Stimulated activated effector memory CD8-positive, alpha-beta T cell treated with anti-CD3 and anti-CD28 coated beads, Interleukin-12 subunit alpha, Interleukin-12 subunit beta, amount 100 ng/mL, for 72 hours (primary cell): ENCODE measurements at places on chromosomes 7 and 10.

GRCh38 chr10:95391164-95391563 is 100.4 kb upstream of the PDLIM1 start:
- DNase-seq = no peak

DNA sequence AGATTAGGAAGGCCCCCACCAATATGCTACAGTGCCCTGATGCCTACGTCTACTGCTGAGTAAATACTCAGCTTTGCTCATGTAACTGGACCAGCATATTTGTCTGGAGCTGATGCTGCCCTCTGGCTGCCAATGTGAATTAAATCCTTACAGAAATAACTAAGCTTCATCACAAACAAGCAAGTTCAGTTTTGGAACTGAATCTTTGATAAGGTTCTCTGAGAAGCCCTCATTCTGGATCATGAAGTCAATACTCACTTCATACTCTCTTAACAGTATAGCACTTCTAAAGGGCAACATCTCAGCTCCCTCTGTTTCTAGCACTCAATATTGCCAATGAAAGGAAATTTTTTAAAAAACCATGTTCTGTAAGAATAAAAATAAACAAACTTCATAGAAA is 246.7 kb downstream of the ETV1 start:
- DNase-seq = no peak

DNA sequence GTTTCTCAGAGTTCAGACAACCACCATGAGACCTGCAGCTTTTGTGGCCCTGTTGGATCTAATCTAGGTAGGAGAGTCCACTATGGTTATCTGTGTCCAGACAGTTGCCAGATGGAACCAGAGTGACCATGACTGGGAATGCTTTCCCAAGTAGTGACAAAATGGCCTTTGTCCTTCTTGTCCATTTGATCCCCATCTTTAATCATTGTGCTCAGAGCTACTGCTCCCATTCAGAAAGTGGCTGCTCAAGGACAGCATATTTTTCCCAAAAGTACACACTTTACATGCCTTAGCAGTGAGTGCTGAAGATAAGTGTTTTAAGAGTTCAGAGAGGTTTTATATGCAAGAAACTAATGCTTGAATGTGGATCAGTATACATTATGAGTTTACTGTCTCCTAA is 5.4 kb upstream of the ACSM6 start:
- no peak for DNase-seq

- DNase-seq = peak; percentile 80
Observed at GRCh38 chr10:124417895-124418725, 613 bp downstream of the OAT start.

DNA sequence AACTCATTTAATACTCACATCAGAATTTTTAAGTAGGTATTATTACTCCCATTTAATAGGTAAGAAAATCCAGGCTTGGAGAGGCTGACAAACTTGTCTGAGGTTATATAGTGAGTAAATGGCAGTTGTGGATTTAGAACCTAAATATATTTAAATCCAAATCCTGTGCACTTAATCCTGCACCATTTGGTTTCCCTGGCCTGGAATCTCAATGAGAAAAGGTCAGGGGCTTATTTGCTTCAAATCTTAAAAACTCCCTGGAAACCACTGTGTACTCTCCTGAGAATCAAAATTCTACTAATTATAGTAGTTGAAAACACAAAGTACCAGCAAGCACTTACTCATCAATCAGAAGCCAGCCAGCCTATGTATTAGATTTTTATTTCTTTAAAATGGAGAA is 97.7 kb downstream of the DNMBP start:
- no peak for DNase-seq

DNA sequence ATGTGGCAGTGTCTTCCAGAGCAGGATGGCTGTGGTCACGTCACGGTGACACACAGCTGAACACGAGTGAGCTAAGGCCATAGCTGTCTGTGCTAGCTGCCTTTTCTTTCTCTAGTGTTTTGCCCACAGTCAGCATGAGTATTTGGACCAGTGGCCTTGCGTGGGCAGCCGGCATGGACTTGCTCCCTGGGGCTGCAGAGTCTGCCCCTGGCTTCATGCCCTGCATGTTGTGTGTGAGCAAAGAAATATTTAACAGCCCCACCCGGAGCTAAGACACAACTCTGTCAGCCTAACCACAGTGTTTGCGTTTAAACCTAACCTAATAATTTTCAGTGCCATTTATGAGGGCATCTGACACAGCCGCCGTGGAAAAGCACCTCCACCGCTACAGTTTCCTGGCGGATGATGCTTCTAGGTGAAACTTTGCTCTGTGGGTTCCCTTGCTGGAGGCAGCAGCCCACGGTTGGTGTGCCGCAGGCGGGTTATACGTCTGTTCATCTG is 14.6 kb downstream of the CHST12 start:
- peak; percentile 81 for DNase-seq

DNA sequence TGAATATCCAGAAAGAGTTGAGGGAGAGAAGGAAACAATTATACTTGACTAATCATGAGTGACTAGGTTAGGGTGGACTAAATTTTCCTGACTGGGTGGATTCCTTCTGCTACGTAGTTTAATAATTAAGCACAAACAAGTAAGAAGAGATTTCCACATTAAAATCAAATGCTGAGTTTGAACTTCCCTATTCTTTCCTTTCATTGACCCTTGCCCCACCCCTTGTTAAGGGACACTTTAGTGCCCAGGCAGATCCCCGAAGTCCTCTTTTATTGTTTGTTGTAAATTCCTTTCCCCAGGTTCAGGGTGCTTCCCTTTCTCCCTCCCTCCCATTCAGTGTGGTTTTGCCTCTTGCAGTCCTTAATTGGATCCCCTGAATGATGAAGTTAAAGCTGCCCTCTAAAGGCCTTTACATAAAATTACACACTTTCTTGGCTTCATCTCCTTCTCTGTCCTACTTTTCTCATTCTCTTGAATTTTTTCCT is 8.8 kb upstream of the SPAM1 start:
- DNase-seq = no peak

DNA sequence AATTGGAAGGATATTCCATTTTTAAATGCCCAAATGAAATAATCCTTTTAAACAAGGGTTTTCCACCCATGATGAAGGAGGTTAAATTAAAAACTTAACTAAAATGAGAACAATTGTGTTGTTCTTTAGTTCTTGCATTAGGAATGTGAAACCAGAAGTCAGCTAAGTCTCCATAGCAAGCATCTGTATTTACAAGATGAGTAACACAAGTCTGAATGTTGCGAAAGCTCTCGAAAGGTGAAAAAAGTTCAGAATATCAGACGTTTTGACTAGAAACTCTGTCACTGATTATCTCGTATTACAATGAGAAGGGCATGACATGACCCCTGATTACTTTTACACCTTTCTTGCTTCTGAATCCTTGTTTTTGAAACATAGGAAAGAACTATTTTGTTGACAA is 149.6 kb downstream of the BICC1 start:
- DNase-seq = no peak

- DNase-seq = no peak
Observed at GRCh38 chr7:15352421-15353206, 209.2 kb downstream of the AGMO start.

DNA sequence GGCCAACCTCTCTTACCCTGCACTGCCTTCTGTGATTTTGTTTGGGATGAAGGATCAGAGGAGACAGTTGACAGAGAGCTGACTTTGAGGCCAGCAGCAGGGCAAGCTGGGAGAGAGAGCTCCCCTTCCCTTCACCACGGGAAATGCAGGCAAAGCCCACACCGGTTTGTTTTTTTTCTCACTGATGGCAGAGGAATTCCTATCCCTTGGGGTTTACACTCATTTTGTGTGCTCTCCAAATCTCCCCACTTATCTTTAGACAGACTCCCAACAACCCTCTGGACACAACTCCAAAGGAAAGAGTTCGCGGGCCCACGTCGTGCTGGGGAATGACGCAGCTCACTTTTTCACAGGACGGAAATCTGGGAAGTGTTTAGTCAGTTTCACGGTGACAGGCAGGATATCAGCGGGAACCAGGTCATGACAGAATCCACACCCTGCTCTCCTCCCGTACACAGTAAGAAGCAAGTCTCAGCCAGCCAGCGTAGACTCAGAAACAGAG is 68.3 kb upstream of the FAM171A1 start:
- DNase-seq = no peak

GRCh38 chr7:148699024-148699781 is 500 bp downstream of the CUL1 start:
- peak; percentile 84 for DNase-seq

- DNase-seq = no peak
Observed at GRCh38 chr10:29610876-29611647, 23.7 kb downstream of the SVIL start.

GRCh38 chr10:60073781-60074656 is 167.7 kb upstream of the CCDC6 start:
- no peak for DNase-seq

DNA sequence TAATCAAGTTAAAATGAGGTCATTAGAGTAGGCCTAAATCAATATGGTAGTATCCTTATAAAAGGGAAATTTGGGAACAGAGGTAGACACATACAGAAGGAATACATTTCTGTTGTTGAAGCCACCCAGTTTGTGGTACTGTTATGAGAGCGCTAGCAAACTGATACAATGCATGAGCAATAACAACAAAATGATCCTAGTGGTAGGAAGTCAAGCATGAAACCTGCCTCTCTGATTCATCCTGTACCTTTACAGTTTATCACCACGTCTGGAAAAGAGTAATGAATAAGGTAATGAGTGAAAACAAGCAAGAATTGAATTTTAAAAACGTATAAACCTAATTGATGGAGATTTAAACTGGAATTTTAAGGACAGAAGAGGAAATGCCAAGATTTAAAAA is 217.2 kb downstream of the PCLO start:
- no peak for DNase-seq

GRCh38 chr10:24428410-24428782 is 219.5 kb downstream of the KIAA1217 start:
- DNase-seq = no peak

DNA sequence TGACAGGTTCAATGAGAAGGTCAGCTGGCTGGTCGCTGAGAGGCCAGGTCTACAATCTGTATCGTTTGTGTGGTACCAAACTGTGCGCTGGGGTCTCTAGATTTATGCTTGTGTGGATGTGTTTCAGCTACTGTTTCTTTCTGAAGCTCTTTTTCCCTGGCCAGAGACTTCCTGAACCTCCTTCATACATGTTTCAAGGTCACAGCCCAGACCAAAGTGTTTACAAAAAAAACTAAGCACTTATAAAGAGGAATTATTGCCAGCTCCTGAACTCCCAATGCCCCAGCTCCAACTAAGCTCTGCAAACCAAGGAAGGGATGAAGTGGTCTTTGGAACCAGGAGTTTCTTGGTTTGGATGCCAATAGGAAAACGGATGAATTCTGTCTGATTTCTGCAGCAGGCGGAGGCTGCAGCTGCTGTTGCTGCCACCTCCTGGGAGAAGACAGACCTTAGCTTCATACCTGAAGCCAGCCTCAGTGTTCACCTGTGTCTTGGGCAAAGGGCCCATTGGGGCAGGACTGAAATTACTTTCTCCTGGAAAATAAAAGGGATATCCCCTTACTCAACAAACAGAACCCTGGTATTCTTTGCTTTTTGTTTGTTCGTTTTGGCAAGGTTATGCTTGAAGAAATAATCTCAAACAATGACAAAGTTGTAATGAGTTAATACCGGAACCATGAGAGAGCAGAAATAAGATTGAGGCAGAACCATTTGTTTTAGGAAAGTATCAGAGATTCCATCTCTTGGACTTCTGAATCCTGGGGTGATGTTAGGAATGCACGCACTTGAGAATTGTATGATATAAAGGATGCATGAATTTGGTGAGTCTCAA is 24.6 kb upstream of the MKLN1 start:
- no peak for DNase-seq

DNA sequence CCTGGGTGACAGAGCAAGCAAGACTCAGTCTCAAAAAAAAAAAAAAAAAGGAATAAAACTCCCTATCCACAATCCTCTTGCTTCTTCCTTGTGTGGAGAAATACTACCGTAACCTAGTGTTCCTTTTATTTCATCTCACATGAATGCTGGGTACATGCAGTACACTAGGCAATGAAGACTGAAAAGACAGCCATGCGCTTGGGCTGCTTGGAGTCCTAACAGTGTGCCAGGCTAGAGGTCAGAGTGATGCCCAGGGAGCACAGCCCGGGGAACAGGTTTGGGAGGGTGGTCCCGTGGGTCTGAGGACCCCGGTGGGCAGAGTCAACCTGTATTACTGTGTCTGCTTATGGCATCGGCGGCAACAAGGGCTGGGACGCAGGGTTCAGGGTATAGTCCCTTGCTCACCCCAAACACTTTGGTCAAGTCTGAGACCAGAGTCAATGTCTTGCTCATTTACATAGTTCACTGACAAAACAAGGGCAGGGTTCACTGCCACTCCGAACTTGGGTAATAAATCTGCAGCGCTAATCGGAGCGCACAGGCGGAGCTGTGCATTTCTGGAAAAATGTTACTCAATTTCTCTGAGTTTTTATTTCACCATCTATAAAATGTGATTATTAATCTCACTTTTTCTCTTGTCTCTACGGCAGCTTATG is 118.0 kb downstream of the CLEC2L start:
- DNase-seq = no peak

DNA sequence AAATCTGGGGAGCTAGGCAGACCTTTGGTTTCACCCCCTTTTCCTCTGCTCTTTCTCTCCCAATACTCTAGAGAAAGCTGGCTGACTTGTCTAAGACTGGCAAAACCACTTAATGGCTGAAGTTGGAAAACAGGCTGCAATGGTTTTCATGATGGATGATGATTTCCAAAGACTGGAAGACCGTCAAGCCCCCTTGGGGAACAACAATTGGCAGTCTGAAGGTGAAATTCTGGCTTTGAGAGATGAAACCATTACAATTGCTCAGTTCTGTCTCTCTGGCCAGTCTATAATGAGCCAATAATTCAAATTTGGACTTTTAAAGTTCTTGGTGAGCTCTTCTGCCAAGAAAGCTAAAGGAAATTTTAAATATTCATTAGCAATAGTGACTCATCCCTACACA is 680.5 kb downstream of the PARD3 start:
- DNase-seq = no peak

GRCh38 chr7:91473619-91474018 is 209.4 kb downstream of the FZD1 start:
- DNase-seq = no peak

GRCh38 chr7:116621649-116622048 is 50.3 kb upstream of the MET start:
- DNase-seq = no peak

DNA sequence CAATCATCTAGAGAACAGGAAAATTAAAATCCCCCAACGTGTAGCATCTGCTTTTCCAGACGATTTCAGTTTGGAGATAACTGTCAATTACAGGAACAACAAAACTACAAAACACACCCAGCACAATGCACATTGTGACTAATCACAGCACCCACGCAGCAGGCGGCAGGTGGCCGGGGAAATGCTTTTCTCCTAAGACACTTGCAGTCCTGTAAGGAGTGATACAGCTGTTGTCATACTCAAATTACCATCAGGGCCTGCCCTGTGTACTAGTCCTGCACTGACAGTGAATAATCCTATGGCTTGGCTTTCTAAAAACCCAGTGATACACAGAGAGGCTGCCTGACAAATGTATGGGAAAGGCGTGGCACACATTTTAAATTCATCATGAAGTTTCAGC is 37.8 kb downstream of the COBL start:
- DNase-seq = peak; percentile 6

DNA sequence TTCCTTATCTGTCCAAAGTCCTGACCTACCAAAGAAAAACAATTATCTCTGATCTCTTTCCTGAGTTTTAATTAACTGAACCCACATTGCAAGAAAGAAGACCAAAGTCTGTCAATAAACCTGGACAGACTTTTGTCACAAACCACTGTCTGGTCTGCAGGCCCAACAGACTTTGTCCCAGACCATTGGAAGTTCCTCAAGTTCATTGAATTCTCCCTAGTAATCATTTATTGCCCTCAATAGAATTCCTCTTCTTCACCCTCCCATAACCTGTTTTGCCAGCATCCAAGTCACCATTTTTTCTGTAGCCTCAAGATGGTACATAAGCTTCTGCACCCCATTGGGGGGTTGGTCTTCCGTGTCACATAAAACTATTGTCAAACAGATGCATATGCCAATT is 3.9 kb upstream of the DNMBP start:
- DNase-seq = no peak
